ENCODE measurements at places on chromosomes 5 and 9.

GRCh38 chr9:114206221-114206789, 51.0 kb downstream of the COL27A1 start:
- DNase-seq: no peak

- no peak for DNase-seq
Measured at GRCh38 chr5:95684361-95684760, 1.6 kb upstream of the SPATA9 start.

- DNase-seq: no peak
Measured at GRCh38 chr5:172939071-172939470, 20.2 kb upstream of the RPL26L1 start.

DNA sequence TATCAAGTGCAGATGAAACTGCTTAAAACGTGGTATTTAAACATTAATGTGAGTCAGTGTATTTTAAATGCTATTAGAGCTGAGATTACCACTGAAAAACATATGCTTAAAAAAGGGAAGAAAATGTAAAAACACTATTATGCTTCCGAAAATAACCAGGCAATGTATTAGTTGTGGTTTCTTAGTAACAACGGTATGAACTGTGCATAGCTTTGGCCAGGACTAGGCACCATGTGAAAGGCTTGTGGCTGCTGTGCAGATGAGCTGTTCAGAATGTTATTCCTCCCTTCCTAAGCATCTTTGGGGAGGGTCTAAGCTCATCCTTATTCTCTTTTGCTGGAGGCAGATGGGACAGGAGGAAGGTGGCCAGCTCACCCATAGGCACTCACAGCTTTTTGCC, 84.9 kb downstream of the NTRK2 start:
- DNase-seq: no peak

DNA sequence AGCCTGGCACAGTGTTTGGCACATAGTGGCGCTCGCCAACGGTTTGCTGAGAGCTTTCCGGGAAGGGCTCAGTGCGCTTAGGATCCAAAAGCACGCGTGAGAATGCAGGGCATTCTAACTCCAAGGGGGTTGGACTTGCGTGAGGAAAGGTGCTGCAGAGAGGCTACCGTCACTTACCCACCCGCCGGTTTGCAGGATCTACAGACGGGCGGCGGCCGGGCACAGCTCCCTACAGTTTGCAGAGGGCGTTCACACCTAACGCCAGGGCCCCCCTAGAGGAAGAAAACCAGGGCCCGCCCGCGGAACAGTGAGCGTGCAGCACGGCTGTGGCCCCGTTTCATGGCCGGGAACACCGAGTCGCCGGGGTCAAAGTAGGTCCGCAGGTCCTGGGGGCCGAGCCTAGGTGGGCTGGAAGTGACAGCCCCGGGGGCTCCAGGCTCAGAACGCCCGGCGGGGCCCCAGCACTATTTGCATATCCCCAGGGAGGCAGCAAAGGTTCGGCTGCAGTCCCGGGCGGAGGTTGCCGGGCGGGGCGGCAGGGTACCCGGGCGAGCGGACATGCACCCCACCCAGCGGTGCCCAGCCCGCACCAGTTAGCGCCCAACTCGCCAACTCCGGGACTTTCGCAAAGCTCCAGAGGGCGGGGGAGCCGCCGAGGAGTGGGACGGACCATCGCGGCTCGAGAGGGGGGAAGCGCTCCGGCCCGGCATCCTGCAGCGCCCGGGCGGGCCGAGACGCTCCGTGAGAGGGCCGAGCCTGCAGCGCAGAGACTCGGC, 526 bp upstream of the GALNT10 start:
- peak; percentile 71 for DNase-seq

DNA sequence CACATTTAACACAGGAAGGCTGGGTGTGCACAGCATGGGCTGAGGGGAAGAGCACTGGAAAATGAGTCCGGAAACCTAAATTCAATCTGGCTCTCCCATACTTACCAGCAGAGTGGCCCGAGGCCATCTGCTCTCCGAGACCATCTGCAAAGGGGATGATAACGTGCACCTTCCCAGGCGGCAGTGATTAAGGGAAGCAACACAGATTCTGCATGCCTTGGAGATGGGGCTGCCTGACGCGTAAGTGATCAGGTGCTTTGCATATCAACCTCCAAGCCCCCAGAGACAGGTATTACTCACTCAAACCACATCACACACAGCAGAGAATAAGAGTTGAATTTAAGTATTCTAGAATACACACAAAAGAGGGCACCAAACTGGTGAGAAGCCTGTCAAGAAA, 9.1 kb downstream of the EPB41L4B start:
- DNase-seq: no peak

DNA sequence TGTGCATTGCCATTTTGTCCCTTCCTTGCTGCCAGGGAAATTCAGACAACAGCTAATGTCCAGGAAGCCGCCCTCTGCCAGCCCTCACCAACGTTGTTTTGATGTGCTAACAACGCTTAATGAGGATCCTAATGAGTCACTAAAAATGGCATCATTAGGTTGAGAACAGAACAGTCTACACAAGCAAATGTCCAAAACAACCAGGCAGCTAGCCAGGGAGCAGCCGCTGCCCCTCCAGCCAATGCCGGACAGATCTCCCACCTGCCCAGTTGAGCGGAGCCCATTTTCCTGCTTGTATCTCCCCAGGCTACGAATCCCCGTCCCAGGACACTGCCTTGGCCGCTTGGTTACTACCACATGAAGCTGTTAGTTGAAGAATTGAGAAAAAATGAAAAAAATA, 40.4 kb upstream of the UNC5A start:
- no peak for DNase-seq

Measured in C1 segment of cervical spinal cord (tissue), 14 donors.